NCI-H2107 (cell line): ENCODE measurements at places on chromosomes 6 and 20.
A peak's percentile ranks its signal among the peaks of the same experiment; 100 is the strongest.

DNA sequence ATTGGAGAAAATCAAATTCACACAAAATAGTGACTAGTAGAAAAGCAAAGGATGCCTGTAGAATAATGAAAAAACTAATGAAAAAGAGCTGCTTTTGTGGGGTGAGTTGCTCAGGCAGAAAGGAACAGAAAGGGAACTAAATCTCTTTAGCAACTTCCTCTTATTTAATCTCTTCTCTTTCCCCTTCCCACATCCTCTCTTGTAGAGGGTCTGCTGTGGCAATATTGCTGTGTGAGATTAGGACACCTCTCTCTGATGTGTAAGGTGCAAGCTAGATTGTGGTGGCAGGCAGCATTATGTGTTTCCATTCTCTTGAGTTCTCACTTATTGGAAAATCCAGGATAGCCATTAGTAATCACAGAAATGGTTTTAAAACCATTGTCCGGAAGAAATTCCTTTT is 49.7 kb downstream of the SYNE1 start:
- no peak for DNase-seq

DNA sequence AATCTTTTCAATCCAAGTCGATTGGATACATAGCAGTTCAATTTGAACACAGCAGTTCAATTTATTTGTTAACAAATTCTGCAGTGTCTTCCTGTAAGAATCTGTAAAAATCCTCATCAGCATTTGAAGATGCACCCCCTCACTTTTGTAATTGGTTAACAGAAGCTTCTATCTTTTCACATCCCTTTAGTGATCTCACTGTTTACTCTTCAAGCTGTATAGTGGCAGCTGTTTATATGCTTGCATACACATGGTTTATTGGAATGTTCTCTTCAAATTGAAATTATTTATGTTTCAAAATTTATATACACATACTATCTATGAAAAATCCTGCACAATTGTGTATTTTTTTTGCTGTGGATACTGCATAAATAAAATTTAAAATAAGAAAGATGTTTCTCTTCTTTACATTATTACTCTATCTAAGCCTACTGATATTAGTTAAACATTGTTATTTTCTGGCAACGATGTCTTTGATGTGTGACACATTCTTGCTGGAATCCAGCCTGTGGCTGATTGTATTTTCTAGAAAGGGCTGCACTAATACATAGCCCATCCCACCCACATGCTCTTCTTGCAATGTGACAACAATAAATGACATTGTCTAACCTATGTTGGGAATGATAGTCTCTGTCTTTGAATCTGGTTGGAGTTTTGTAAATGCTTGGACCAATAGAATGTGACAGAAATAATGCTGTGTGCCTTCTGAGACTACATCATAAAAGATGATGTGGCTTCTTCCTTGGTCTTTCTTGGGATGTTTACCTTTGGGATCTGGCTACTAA is 573.0 kb downstream of the CD109 start:
- DNase-seq: no peak

DNA sequence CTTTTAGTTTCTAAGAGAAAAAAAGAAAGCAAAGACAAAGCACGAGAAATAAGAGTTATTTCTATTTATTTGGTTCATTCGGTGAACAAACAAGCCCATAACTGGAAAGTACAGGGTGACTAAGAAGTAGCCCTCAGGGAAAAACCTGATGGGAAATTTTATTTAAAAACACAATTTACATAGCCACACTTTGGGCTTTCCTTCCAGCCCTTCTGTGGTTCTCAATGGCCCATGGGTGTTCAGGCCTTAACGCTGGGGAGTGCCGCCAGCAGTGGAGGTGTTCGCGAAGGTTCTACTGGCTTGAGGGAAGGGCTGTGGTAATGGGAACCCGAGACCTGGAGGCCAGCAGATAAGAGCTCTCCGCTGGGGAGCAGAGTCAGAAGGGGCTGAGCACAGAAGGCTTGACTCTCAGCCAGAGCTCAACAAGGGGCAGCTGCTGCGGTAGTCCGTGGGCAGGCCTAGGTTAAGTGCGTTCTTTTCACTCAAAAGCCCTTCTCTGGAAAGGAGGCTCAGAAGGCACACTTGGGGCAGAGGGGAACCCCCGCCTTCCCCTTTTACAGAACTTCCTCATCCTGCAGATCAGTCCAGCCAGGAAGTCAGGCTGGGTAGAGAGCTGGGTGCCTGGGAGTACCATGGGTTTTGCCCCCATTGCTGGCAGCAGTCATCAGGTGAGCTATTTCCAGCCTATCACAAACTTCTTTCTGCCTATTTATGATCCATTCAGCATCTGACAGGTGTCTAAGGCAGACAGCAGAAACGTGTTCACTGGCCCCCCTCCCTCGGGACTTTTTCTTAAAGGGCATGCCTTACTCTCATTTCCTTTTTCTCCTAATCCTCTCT is 8.8 kb upstream of the CD83 start:
- peak; percentile 27 for DNase-seq

- DNase-seq: no peak
Measured at GRCh38 chr20:61424628-61425420, 172.8 kb downstream of the CDH4 start.

GRCh38 chr20:38926934-38927616 is 858 bp downstream of the FAM83D start:
- no peak for DNase-seq

- DNase-seq: no peak
Measured at GRCh38 chr6:71727632-71728294, 158.6 kb upstream of the RIMS1 start.

GRCh38 chr20:48791666-48792071 is 36.1 kb downstream of the PREX1 start:
- DNase-seq: no peak

- DNase-seq: no peak
Measured at GRCh38 chr6:52388790-52389189, 26.8 kb downstream of the PAQR8 start.

GRCh38 chr6:98634569-98634968 is 199.8 kb upstream of the POU3F2 start:
- DNase-seq: no peak

DNA sequence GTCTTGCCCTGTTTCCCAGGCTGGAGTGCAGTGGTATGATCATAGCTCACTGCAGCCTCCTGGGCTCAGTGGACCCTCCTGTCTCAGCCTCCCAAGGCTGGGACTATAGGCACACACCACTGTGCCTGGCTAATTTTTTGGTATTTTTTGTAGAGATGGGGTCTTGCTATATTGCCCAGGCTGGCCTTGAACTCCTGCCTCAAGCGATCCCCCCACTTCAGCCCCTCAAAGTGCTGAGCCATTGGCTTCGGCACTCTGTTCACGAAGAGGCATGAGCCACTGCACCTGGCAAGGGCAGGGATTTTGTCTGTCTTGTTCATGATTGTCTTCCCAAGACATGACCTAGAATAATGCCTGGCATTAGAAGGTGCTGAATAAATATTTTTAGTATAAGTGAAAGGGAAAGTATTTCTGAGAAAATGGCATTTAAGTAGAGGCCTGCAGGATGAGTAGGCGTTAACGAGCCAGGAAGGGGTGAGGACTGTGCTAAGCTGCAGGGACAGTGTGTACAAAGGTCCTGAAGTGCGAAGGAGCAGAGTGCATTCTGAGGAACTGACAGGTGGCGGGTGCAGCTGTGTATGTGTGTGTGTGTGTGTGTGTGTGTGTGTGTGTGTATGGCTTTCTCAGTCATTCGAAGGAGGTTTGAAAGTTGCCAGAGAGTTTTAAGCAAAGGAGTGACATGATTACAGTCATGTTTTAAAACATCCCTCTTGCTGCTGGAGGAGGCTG is 43.0 kb downstream of the VEGFA start:
- DNase-seq: no peak

- no peak for DNase-seq
Measured at GRCh38 chr6:11350294-11350693, 117.8 kb upstream of the NEDD9 start.

DNA sequence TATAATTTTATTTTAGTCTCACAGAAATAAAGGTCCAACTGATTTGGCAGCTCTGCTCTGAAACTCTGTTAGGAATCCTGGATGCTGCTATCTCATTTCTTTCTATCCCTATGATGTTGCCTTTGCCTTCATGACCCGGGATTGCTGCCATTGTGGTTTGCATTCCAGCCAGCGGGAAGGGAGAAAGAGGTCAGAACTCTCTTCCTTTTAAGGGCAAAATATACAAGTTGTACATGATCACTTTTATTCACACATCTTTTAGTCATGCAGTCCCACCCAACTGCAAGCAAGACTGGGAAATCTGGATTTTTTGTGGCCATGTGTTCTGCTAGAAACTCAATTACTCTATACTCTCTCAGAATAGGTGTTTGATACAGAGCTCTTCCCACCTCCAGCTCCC is 263.1 kb upstream of the ZFP64 start:
- no peak for DNase-seq

- DNase-seq: no peak
Measured at GRCh38 chr6:96621983-96622382, 59.1 kb downstream of the FHL5 start.

DNA sequence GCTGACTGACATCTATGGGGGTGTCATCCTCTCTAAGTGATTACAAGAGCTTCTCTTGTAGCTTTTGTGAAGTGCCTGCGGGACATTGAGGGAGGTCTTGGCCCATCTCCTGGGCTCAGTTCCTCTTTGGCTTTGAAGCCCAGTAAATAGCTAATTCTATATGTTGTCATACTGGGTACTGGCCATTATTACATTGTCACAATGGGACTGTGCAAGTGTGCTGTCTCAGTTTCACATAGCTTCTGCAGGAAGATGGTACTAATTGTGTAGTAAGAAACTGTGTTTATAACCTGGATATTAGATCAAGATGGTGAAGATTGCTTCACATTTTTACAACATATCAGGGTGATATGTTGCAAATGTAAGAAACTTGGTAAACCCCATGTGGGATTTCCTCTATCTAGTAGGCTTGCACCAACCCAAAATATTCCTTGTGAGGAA is 19.9 kb downstream of the SPINT3 start:
- DNase-seq: no peak

DNA sequence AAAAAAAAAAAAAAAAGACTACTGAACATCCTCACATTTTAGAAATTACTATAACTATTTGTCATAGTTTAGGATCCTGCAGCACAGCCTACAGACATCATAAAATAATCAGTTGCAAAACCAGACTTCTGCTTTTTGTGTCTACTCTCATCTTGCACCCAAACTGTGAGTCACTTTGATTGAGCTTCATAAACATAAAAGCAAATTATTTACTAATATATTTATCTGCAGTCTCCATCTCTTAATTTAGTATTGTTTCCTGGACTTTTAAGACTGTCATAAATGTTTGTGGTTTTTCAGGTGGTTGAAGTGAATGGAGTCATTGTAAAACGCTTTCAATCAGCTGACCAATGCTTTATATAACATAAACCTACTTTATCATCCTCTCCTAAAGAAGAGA is 14.8 kb upstream of the CALHM6 start:
- no peak for DNase-seq

- no peak for DNase-seq
Measured at GRCh38 chr6:137637121-137637520, 142.9 kb upstream of the OLIG3 start.

DNA sequence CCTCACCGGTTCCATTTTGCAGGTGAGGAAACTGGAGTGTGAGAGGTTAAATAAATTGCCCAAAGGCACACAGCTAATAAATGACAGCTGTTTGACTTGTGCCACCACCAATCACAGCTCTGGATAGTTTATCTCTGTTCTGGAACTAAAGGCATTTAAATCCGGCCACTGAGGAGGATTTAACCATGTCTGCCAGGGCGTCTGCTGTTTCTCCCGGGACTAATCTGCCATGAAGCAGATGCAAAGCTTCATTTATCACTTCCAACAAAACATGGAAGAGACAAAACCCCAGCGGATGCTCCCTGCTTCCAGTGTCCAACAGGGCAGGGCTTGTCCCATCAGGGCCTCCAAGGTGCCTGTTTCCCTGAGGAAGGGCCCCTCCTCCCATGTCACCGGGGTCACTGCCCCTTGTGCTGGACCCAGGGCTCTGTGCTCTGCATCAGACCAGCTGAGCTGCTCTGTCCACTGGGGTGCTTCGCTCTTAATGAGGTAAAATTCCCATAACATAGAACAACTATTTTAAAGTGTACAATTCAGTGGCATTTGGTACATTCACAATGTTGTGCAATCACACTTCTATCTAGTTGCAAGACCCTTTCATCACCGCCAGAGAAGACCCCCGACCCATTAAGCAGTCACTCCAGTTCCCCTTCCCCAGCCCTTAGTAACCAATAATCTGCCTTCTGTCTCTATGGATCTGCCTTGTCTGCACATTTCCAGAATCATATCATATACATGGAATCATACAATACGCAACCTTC is 244.3 kb downstream of the PTPRT start:
- no peak for DNase-seq

GRCh38 chr6:155994086-155994485 is 538.4 kb upstream of the NOX3 start:
- DNase-seq: no peak

GRCh38 chr6:44800171-44800783 is 412.8 kb downstream of the CDC5L start:
- no peak for DNase-seq

DNA sequence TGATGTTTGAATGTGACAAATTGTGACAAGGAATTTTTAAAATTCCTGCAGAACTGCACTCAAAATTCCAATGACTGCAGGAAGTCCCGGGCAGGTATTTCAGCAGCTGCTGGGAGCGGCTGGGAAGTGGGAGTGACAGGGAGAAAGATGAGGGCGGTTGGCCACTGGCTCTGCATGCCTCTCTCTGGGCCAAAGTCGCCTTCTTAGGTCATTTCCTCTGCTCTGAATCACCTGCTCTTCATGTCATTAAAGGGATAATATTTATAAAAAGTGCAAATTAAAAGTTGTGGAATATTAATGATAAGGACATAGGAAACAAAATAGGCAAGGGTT is 43.9 kb downstream of the RAMACL start:
- DNase-seq: no peak

GRCh38 chr20:20527661-20528060 is 159.8 kb downstream of the INSM1 start:
- no peak for DNase-seq

DNA sequence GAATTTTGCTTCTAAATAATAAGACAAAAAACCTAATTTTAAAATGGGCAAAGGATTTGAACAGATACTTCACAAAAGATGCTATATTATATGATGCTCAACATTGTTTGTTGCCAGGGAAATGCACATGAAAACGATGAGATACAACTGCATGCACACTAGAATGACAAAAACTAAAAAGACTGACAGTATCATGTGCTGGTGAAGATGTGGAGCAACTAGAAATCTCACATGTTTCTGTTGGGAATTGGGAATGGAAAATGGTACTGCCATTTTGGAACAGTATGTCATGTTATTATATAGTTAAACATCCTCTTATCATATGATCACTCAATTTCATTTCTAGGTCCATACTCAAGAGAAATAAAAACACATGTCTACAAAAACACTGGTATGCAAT is 13.4 kb upstream of the SNX9 start:
- no peak for DNase-seq
